Activated CD4-positive, CD25-positive, alpha-beta regulatory T cell (primary cell): ENCODE measurements at places on chromosomes 12 and 14.

- DNase-seq, result no peak
Measured at GRCh38 chr12:101857043-101857558, 20.3 kb upstream of the DRAM1 start.

DNA sequence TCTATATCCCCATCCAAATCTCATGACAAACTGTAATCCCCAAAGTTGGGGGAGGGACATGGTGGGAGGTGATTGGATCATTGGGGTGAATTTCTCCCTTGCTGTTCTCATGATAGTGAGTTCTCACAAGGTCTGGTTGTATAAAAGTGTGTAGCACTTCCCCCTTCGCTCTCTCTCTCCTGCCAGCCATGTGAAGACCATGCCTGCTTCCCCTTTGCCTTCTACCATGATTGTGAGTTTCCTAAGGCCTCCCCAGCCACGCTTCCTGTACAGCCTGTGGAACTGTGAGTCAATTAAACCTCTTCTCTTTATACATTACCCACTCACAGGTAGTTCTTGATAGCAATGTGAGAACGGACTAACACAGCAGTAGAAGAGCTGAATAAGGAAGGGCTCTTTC, 62.6 kb upstream of the VASH1 start:
- no peak for DNase-seq

- DNase-seq, result no peak
Measured at GRCh38 chr12:19312637-19313036, 126.7 kb upstream of the AEBP2 start.

DNA sequence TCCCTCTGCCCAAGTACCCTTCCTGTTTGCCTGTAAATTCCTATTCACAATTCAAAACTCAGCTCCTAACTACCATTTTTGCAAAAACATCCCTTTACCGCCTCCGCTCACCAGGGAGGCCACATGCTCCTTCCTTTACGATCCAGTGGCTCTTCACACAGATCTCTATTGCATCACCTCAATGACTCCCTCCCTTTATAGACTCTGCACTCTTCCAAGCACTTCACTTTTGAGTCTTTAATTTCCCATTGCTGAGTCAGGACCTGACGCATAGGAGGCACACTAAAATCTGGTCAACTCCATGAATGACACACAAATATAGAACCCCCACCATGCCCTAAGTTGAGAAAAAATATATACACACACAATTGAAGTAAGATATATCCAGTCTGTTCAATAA, 45.9 kb downstream of the PPP1R13B start:
- DNase-seq, result no peak

DNA sequence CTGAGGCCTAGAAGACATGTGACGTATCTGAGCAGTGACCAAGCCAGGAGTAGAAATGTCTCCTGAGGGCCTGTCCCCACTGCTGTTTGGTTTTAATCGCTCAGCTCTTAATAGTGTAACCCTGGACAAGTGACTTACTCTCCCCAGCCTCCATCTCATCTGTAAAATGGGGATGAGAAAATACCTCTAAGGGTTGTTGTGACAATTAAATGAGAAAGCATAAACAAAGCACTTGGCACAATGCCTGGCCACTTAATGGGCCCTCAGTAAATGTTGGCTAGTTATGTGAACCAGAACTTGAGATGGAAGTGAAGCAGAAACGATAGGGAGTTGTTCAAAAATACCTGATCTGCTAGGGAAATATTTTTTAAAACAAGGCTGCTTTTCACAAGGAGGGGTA, 58.2 kb downstream of the HMGA2 start:
- no peak for DNase-seq

DNA sequence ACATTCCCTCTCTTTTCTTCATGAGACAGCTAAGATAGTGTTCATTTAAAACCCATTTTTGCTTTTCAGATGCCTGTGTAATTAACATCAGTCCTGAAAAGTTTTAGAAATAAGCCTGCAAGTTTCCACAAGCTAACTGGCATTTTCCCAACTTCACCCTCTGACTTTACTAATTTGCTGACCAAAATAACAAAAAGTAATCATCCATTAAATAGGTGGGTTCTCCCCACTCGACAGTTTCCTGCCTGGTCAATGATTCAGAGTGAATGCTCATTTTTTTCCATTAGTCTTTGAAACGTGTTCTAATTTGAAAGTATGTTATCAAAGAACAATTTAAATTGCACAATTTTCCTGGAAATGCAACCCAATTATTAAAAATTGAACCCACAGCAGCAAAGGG, 23.6 kb downstream of the NELL2 start:
- no peak for DNase-seq

DNA sequence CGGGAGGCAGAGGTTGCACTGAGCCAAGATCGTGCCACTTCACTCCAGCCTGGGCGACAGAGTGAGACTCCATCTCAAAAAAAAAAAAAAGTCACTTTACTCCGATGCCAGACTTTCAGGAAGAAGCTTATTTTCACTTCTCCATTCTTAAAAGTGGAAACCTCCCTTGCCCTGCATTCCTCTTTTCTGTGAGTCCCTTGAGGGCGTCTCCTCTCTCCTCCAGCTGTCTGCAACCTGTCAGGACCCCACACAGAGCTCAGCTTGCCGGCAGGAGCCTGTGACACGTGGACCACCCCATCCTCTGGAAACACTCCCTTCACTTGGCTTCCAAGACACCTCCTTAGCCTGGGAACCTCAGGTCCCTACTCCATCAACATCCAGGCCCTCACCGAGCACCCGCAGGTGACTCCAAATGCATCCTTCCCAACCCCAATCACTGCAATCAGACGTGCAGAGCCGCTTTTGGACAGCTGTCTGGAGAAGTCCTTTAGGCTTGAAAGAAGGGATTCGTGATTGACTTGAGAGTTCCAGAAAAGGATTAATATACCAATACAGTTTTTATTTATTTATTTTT, 34.3 kb downstream of the SLC15A4 start:
- no peak for DNase-seq

DNA sequence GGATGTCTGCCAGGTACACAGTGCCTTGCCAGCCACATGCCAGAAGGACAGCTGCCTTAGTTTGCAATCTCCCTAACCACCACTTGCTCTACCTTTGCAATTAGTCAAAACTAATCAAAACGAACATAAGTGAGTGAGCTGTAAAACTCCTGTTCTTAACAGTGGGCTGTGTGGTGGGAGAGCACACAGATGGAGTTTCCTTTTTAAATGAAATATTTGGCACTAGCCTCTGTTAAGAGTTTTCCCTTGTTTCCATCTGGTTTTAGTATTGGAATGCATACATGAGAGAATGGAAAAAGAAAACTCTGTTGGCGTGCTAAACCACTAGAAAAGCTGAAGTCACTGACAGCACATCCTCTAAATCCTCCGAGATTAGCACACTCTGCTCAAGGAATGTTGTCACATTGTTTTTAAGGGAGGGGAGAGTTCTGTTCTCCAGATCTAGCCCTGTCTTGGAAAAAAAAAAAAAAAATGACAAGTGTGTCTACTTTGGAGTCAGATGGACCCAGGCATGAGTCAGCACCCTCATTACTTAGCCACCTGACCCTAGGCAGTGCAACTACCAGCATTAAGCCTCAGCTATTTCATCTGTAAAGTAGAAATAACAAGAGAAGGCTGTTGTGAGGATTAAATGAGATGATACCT, 83.9 kb downstream of the STXBP6 start:
- DNase-seq, result no peak

GRCh38 chr12:5232826-5233500, 189.3 kb downstream of the KCNA5 start:
- no peak for DNase-seq
